ENCODE measurements at places on chromosomes 13 and 19.

GRCh38 chr19:7822910-7823515, 7.0 kb upstream of the EVI5L start:
- DNase-seq = no peak

DNA sequence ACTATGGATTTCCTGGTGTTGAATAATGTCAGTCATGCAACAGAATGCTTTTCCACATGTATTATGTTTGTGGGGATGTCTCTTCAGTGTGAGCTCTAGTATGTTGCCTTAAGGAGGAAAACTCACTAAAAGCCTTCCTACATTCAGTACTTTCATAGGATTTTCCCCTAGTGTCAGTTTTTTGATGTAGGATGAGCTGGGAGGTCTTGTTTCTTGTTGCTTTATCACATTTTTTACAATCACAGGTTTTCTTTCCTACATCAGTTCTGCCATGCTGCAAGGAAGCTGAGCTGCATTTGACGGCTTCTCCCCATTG, 8.5 kb upstream of the USP29 start:
- DNase-seq = no peak

DNA sequence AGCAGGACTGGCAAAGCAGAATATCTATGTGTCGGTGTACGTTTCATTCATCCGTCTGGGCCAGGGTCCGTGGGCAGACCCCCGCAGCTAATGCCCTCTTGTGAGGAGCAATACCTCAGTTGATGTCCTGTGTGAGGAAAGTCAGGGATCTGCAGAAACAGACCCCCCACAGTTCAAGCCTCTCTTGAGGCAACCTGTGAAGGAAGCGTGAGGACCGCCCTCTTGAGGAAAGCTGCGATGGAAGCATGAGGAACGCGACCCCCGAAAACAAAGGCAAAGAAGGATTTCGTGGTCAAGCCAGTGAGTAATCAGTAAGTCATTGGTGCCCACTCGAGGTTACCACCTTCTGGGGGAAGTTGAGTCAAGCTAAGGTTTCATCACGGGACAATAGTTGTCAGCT, 20.9 kb upstream of the ZNF83 start:
- no peak for DNase-seq

DNA sequence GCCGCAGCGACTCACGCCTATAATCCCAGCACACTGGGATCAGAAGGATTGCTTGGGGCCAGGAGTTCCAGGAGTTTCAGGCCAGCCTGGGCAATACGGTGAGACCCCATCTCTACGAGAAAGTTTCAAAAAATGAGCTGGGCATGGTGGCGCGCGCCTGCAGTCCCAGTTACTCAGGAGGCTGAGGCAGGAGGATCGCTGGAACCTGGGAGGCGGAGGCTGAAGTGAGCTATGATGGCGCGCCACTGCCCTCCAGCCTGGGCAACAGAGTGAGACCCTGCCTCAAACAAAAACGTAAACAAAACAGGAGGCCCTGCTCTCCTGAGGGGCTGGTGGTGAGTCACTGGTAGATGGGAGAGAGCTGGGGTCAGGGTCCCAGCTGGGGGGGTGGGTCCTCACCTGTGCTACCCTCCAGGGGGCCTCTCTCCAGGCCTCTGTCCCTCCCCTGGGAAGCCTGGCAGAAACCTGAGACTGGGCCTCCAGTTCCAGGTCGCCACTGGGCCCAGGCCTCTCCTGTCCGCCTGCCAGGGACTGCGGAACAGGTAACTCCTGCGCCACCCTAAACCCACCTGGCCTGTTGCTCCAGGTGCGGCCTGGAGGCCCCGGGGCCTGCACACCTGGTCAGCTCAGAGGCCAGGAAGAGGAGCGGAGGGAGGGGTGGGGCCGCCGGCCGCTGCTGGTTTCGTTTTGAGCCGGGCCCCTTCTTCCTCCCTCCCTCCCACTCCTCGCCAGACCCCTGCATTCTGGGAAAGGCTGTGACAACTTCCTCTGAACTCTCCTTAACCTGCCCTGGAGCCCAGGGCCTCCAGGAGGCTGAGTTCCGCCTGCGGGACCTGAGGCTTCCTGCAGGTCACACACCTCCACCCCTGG, 17.2 kb upstream of the ZBTB7A start:
- DNase-seq = no peak

- DNase-seq = no peak
These were observed 26.8 kb downstream of the ZNF350 start for GRCh38 chr19:51959791-51960190.

DNA sequence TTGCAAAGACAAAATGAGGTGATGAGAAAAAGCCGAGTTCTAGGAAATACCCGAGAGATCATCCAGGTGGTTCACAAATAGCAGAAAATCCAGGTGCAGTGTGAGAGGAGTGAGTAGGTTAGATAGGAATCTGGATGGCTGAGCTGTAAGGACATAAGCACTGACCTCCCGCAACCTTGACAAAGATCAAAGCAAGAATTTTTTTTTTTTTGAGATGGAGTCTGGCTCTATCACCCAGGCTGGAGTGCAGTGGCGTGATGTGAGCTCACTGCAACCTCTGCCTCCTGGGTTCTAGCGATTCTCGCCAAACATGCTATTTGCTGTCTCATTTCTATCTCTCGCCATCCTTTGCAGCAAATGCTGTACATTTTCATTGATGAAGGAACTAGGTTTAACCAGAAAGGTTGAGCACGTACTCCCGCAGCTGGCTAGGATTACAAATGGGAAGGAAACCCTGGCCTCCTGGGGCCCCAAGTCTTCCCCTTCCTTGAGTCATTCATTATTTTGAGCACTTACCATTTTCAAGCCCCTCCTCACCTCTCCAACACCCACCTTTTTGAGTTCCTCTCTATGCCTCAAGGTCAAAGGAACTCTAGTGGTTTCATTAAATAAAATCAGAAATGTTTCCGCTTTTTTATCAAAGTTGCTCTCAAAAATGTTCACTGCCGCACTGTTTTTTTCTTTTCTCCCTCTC, 38.8 kb downstream of the NLRP12 start:
- DNase-seq = no peak

DNA sequence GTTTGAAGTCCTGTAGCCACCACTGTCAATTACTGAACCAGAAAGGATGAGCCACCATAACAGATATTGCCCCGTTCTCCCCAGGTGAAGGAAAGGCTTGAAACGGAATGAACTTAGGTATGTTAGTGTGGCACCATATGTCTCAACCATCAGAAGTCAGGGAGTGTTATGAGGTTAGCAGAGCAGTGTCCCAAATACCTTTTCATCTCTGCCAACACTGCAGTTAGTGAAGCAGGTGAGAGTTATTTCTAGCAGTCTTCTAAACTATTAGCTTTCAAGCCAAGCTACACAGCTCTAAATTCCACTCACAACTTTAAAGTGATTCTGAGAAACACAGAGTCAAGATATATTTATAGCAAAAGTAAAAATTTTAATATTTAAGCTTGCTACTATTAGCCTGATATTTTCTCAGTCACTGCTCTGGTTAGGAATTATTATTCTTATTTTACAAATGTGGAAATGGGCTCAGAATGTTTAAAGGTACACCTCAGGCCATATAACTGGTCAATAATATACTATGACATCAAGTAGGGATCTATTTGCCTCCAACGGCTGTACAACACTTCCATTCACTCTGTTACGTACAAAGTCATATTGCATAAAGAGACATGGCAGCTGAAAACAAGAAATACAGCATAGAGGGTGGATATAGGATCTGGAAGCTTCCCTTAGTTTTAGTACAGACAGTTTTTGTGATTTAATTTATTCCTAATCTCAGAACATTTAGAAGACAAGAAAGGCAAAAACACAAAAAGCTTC, 1527.1 kb upstream of the PRR20A start:
- DNase-seq = no peak

GRCh38 chr13:79457948-79458347, 23.0 kb upstream of the NDFIP2 start:
- no peak for DNase-seq

DNA sequence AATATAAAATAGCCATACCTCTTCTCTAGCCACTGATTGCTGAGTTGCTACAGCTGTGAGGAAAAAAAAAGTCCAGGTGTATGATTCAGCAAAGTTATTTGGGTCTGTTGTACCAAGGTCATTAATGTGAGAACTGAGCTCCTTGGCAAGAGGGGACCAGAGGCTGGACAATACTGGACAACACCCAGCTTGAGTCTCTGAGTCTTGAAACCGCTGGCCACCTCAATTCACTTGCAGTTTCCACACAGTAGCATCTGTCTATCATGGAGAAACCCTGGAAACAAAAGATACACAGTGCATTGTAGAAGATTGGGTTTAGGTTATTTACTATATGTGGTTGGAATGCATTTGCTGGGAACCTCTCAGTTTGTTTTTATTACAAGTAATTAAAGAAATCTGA, 60.4 kb downstream of the WDFY2 start:
- no peak for DNase-seq

- no peak for DNase-seq
These were observed 386.5 kb upstream of the SPRY2 start for GRCh38 chr13:80727321-80727975.

DNA sequence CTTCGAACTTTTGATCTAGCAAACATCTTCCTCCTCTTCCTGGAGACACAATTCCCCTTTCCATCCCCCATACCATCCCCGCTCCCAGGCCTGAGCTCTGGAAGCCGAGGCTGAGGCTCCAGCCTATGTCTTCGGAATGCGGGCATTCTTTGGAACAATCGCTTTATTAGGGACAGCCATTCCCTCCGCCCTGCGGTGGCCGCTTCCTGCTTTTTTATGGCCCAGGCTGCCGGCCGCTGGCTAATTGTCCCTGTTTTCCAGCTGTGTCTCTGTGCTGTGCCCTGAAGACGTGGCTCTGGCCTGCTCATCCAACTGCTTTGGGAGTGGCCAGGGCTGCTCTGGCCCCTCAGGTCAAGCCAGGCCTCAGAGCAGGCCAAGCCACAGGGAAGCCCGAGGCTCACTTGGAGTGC, 2.1 kb upstream of the CDX2 start:
- DNase-seq = no peak

DNA sequence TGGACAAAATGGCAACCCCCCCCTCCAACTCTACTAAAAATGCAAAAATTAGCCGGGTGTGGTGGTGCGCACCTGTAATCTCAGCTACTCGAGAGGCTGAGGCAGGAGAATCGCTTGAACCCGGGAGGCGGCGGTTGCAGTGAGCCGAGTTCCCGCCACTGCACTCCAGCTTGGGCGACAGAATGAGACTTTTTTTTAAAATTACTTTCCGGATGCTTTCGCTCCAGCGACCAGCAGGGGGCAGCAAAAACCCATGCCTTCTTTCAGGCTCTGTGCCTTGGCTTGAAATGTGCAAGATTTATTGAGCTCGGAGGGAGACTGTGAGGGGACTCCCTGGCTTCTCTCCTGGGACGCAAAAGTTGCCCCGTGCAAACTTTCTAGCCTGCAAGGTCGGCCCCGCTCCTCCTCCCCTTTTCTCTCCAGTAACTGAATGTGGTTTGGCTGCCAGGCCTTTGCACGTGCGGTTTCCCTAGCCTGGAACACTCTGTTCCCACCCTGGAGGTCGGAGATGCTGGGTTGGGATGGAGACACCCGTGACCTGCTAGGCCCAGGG, 61.4 kb upstream of the NFIC start:
- peak; percentile 66 for DNase-seq

GRCh38 chr13:61935710-61936109, 520.1 kb upstream of the PCDH20 start:
- no peak for DNase-seq
